ENCODE measurements at places on chromosomes 7 and 10. TPM values are rescaled to one million over a fixed set of nuclear protein-coding genes. Genes with fewer than 3 reads are reported as not detected.

DNA sequence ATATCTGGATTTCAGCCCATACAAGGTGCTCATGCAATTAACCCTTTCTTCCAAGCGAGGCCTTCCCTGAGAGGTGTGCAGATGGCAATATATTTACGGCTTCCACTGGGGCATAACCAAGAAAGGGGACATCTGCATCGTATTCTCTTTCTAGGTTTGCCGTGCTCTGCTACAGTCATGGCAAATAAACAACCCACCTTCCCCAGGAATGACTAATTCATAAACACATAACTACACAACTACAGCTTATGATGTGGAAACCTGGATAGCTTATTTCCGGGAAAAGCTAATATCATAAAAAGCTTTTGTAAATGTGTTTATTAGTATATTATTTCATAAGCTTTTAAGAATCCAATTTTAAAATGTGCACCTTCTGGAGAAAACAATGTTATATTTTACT, 120.0 kb downstream of the CAMK1D start:
- DNase-seq = no peak

DNA sequence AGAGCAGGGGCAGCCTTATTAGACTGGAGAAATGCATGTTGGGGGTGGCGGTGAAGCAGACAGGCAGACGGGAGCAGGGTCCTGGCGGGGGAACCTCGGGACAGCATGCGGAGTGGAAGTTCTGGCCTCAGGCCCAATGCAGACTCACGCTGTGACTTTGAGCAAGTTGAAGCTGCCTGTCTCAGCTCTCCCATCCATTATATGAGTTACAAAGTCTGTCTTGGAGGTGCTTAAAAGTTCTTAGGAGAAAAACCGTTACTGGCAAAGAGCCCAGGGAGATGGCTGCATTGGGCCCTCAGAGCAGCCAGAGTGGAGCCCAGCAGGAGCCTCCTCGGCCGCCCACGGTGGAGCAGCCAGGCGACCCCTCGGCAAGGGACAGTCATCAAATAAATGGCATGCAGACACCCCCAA, 509.5 kb downstream of the PLXNA4 start:
- no peak for DNase-seq

DNA sequence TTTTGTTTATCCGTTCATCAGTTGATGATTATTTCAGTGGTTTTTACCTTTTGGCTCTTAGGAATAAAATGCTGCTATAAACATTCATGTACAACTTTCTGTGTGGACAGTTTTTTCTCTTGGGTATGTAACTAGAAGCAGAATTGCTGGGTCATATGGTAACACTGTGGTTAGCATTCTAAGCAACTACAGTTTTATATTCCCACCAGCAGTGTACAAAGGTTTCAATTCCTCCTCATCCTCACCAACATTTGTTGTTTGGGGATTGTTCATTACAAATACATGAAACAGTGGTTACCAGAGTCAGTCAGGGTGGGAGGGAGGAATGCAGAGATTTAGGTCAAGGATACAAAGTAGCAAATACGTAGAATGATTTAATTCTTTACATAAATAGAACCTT, 97.0 kb downstream of the NPSR1 start:
- no peak for DNase-seq

DNA sequence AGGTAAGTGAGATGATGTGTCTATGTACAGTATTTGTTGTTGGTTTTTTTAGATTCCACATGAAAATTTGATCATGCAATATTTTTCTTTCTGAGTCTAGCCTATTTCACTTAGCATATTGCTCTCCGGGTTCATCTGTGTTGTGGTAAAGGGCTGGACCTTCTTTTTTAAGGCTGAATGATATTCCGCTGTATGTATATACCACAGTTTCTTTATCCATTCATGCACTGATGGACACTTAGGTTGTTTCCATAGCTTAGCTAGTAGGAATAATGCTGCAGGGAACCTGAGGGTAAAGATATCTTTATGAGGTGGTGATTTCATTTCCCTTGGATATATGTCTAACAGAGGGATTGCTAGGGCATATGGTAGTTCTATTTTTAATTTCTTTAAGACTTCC, 80.8 kb downstream of the FAM107B start:
- no peak for DNase-seq

- peak; percentile 34 for DNase-seq
Observed at GRCh38 chr7:21507627-21508343, 35.1 kb upstream of the DNAH11 start.

UCMA gene
- total RNA-seq = not detected

GRCh38 chr7:98077762-98078161, 28.9 kb upstream of the LMTK2 start:
- no peak for DNase-seq

- no peak for DNase-seq
Observed at GRCh38 chr10:14380746-14381145, 50.0 kb upstream of the FRMD4A start.

- DNase-seq = no peak
Observed at GRCh38 chr10:47104151-47104605, 192.9 kb downstream of the PTPN20 start.

- DNase-seq = no peak
Observed at GRCh38 chr7:69436946-69437345, 161.3 kb upstream of the AUTS2 start.

GRCh38 chr7:48426331-48426965, 255.2 kb downstream of the ABCA13 start:
- no peak for DNase-seq

ZNF487 gene
- total RNA-seq = 7.4 TPM

SPDYE1 gene
- total RNA-seq = not detected
